ENCODE measurements at places on chromosomes 2 and 18.

- DNase-seq, result no peak
Measured at GRCh38 chr2:145007960-145008263, 488.0 kb upstream of the ZEB2 start.

- no peak for DNase-seq
Measured at GRCh38 chr2:68853035-68853434, 18.2 kb downstream of the BMP10 start.

DNA sequence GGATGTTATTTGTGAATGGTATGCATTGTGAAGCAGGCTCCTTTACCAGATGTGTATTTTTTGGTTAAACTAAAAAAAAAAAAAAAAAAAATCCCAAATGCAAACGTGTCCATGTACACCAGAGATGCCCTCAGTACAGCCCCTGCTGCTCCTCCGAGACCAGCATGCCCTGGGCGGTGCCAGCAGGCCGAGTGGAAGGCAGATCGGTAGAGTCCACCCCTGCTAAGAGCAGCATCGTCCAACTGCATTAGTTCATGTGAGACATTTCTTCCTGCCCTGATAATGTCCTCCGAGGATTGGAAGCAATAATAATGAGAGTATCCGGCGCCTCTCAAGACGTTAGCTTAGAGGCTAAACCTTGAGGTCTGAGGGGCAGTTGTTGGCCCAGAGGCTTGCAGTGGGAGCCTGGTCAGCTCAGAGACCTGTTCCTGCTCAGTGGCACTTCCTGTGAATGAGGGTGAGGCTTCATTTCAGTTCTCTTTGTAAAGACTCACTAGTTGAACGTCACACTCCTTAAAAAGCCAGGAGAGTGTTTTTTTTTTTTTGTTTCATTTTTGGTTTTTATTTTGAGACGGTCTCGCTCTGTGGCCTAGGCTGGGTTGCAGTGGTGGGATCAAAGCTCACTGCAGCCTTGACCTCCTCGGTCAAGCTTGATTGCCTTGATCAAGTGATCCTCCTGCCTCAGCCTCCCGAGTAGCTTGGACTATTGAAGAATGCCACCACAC is 5.6 kb downstream of the SLC66A3 start:
- DNase-seq, result no peak

- DNase-seq, result peak; percentile 76
Measured at GRCh38 chr18:24726727-24727492, 266.5 kb downstream of the HRH4 start.

GRCh38 chr18:6521803-6522418 is 107.2 kb upstream of the L3MBTL4 start:
- peak; percentile 39 for DNase-seq

All from MCF 10A (cell line).